Fibroblast of pulmonary artery (primary cell): ENCODE measurements at places on chromosomes 13 and 19.

GRCh38 chr19:12959481-12959880, 2.5 kb upstream of the GADD45GIP1 start:
- DNase-seq, result no peak

DNA sequence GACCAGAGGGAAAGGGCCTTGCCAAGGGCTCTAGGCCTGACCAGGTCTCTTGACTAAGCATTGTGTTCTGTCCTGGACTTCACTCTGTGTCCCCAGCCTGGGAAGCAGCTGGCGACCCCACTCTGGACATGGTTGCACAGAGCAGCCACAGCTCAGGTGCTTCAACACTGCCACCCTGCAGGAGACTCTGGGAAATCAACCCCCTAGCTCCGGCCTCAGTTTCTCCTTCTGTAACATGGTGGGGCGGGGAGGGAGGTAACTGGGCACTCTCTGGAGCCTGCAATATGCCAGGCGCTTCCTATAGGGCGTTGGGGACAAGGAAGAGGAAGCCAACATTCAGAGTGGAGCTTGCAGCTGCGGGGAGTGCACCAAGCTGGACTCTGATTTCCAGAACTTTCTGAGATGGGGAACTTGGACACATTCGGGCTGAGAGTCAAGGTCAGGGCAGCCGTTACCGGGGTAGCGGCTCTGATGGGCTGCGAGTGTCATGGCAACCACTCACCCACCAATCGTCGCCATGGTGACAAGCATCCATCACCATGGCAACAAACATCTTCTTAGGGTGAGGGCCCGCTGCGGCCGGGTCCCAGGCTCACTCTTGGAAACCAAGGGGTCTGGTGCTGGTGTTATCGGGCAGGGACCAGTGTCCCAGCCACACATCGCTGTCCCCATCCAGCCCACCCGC, 12.8 kb downstream of the F2RL3 start:
- no peak for DNase-seq

- no peak for DNase-seq
These were observed 22.5 kb upstream of the ZNF845 start for GRCh38 chr19:53311044-53311443.

DNA sequence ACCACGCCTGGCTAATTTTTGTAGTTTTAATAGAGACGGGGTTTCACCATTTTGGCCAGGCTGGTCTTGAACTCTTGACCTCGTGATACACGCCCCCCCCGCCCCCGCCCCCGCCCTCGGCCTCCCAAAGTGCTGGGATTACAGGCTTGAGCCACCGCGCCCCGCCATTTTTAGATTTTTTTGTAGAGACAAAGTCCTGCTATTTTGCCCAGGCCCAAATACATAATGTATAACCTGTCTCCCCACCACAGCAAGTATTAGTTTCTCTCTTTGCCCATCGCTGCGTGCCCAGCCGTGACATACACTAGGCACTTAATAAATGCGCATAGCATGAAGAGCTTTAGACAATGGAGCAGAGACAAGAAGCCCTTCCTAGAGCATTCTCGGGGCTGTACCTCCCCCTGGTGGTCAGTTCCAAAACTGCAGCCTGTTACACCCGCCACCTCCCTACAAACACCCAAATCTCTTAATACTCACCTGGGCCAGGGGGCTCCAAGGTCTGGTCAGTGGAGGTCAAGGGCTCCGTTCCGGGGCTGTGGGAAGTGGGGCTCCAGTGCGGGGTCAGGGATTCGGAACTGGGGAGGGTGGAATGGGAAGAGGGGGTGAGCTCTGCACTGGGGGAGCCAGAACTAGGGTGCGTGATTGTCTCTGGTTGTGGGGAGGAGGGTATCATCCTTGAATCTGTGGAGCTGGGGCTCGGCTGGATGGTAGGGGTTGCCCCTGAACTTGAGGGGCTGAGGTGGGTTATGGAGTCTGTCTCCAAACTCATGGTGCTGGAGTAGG, 22.5 kb downstream of the IQCN start:
- DNase-seq, result peak; percentile 75

DNA sequence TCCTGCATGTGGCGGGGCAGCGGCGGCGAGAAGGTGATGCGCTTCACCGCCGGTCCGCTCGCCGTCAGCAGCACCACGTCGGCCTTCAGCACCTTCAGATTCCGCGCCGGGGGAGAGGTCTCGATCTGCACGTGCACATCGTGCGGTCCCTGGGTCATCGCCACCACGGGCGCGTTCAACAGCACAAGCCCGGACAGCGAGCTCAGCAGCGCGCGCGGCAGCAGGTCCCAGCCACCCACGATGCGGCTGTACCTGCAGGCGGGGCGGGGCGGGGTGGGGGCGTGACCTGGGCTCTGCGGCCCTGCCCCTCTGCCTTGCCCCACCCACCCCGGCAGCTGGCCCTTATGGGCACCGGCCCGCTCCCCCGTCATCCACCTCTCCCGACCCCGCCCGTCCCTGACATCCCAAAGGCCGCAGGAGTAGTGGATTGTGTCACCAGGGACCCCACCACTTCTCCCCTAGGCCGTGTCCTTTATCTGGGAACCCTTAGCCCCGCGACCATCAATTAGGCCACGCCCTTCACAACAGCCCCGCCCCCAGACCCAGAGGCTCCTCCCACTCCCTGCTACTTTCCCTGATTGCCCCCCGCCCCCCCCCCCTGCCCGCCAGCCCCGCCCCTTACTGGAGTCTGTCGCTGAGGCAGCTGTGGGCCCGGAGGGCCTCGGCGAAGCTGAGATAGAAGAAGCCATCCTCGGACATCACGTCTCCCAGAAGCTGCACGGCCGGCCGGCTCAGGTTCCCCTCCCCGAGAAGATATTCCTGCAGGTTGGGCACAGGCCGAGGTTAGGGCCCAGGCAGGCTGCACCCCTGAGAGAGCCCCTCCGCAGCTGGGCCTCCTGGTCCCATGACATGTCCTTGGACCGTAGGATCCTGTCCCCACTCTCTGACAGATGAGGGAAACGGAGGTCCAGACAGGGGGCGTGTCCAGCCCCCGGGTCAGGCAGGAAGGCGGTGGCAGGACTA, 6.1 kb downstream of the IL4I1 start:
- DNase-seq, result no peak

DNA sequence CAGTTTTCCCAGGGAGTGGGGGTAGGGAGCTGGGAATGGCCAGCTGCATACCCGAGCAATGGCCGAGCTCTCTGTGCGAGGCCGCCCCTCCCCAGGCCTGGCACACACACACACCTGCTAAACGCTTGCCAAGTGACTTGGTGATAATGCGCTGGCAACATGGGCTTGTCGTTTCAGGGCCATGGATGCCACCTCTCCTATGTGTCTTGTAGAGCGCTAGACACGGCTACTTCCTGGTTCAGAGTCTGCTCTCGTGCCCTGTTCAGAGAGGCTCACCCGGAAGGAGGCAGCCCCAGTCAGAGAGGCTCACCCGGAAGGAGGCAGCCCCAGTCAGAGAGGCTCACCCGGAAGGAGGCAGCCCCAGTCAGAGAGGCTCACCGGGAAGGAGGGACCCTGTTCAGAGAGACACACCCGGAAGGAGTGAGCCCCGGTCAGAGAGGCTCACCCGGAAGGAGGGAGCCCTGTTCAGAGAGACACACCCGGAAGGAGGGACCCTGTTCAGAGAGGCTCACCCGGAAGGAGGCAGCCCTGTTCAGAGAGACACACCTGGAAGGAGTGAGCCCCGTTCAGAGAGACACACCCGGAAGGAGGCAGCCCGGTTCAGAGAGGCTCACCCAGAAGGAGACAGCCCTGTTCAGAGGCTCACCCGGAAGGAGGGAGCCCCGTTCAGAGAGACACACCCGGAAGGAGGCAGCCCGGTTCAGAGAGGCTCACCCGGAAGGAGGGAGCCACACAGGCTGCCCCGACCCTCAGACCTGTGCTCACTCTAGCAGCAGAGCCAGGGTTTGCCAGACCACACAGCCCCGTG, 4.2 kb downstream of the ADPRHL1 start:
- no peak for DNase-seq

- DNase-seq, result no peak
These were observed 13.5 kb upstream of the INSR start for GRCh38 chr19:7307590-7308218.

DNA sequence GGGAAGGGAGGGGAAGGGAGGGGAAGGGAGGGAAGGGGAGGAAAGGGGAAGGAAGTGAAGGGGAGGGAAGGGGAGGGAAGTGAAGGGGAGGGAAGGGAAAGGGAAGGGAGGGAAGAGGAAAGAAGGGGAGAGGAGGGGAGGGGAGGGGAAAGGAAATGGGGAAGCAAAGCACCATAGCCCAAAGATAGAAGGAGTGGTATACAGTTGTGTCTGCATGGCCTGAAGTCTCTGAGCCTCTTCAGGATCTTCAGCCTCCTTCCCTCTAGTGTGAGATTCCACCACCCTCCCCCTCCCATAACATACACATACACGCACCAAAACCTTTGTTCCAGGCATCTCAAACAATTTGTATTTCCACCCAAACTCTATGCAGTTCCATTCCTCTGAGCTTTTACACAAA, 96.2 kb upstream of the SERP2 start:
- DNase-seq, result no peak

- no peak for DNase-seq
These were observed 837.3 kb upstream of the KLHL1 start for GRCh38 chr13:70945506-70945905.

- DNase-seq, result no peak
These were observed 121.9 kb upstream of the SOX1 start for GRCh38 chr13:111945086-111945485.

DNA sequence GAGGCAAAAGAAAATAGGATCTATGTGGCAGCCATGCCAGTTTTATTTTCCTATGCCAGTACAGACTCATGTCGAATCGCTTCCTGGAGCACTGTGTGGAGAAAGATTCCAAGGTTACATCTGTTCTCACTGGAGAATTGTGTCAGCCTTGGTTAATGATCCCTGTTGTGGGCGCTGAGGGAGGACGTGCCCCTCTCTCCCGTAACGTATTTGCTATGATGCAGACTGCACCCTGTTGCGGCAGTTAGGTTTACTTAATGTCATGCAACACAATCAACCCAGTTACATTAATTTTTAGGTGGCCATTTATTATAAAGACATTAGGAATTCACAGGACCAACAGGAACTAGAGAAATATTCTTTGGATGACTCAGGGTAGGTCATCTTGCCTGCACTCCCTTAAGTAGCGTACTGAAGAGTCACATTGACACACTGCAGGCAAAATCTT, 892.9 kb downstream of the EFNB2 start:
- DNase-seq, result peak; percentile 9

DNA sequence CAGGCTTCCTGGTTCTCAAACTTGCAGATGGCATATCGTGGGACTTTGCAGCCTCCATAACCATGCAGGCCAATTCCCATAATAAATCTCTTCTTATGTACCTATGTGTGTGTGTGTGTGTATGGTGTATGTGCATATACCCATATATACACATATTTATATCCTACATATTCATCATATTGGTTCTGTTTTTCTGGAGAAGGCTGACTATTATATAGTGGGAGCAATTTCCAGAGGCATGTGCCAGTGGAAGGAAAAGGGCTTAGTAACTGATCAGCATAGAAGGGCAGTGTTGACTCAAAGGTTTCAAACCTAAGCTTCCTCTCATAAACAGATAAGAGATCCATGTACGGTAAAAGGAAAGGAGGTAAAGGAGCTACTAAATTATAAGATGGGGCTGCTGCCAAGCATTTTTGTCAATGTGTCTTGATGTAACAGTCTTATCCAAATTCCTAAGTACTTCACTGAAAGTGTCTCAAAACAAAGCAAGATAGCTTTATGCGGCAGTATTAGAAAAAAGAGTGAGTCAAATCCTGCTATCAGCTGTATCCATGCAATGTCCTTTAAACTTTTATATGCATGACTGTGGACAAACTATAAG, 432.1 kb downstream of the TBC1D4 start:
- peak; percentile 25 for DNase-seq

DNA sequence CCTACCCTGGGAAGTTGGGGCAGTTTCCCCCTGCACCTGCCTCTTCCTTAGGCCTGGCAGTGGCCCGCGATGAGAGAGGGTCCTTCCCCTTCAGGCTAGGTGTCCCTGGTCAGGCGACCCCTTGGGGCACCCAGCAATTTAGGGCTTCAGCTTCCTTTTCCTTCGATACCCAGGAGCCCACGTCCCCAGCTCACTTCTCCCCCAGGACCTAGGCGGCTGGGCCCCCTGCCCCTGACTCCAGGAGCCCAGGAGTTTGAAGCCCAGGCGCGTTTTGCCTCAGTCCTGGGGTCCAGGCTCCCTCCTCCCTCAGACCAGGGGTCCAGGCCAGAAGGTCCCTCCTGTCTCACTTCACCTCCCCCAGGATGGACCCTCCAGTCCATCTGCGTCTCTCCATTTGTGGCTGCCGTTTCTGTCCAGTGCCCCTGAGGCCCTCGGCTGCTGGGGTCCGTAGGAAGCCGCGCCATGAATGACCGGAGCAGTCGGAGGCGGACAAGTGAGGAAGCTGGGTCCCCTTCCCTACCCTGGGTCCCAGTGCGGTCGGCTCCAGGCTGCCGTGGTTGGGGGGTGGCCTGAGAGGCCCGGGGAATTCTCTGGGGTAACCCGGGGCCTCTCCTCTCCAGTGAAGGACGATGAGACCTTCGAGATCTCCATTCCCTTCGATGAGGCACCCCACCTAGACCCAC, 714 bp downstream of the CCDC106 start:
- DNase-seq, result no peak

DNA sequence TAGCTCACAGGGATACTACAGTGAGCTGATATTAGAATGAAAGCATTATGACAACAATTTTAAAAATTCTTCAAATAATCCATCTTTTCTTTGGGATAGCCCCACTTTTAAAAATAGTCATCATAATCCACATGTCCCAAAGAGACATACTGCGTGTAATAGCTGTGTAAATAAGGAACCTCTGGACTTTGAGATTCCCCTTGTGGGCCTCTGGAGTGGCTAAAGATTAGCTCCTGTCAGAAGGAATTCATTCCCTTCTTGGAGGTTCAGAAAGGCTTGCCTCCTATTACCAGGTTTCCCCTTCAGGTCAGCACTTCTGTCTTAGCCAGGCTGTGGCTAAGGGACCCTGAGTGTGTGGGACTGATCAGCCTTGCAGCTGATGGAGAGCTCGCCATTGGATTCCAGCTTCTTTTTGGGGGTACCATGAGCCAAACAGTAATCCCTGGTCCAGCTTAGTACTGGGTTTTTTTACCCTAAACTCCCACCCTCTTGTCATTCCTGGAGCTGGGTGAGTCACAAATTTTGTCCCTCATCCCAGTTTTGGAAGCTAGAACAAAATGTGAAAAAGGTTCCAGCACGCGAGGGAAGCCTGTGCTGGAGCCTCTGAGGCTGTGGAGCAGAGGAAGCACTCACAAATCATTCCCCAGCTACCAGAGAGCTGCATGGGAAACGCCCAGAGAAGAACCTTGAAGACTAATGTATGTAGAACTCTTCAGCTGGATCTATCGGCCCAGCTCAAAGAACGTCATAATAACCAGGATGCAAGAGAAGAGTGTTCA, 96.7 kb downstream of the RNASEH2B start:
- DNase-seq, result peak; percentile 25
